Right ventricle myocardium inferior (tissue), 1 donor: ENCODE measurements at places on chromosomes 11 and 22. TPM values are rescaled to one million over a fixed set of nuclear protein-coding genes. Genes with fewer than 3 reads are reported as not detected.

The NCF4 gene
- total RNA-seq, result 9.4 TPM

The SAA4 gene
- total RNA-seq, result not detected

The FGF3 gene
- not detected for total RNA-seq

The CCDC73 gene
- total RNA-seq, result not detected

The SPDYC gene
- not detected for total RNA-seq

The TSSK2 gene
- total RNA-seq, result not detected

The P2RX6 gene
- 2.8 TPM for total RNA-seq

The C11orf97 gene
- not detected for total RNA-seq

The PLAAT4 gene
- total RNA-seq, result 36.1 TPM

The ZP1 gene
- 0.14 TPM for total RNA-seq

The RNF121 gene
- total RNA-seq, result 23.0 TPM

The MYO7A gene
- total RNA-seq, result 7.0 TPM

The GGTLC2 gene
- not detected for total RNA-seq

The LARGE2 gene
- total RNA-seq, result not detected

The TRIOBP gene
- 90.1 TPM for total RNA-seq

The MFRP gene
- total RNA-seq, result not detected

The KCNJ5 gene
- 7.5 TPM for total RNA-seq

The KRTAP5-11 gene
- total RNA-seq, result not detected

The INS gene
- not detected for total RNA-seq

The SEZ6L gene
- total RNA-seq, result 0.08 TPM

The PDGFB gene
- 19.7 TPM for total RNA-seq

The SOX10 gene
- total RNA-seq, result 1.9 TPM

The BLID gene
- total RNA-seq, result not detected

The DDX25 gene
- total RNA-seq, result not detected

The C11orf42 gene
- total RNA-seq, result not detected

The OR8G5 gene
- not detected for total RNA-seq

The MSANTD2 gene
- total RNA-seq, result 3.8 TPM

The OR10S1 gene
- total RNA-seq, result not detected

The HPX gene
- not detected for total RNA-seq

The SLC3A2 gene
- total RNA-seq, result 39.7 TPM

The GAS2L1 gene
- 24.3 TPM for total RNA-seq

The SLC22A9 gene
- total RNA-seq, result not detected

The FAM111A gene
- 12.0 TPM for total RNA-seq

The APOBEC3B gene
- total RNA-seq, result 0.78 TPM

The USH1C gene
- not detected for total RNA-seq

The OMP gene
- total RNA-seq, result not detected

The IFT27 gene
- 28.3 TPM for total RNA-seq

The CCDC34 gene
- 3.8 TPM for total RNA-seq

The GLB1L2 gene
- 0.32 TPM for total RNA-seq

The IL17REL gene
- not detected for total RNA-seq

The BTBD18 gene
- not detected for total RNA-seq

The LINC01488 gene
- 0.08 TPM for total RNA-seq

The OR4A47 gene
- total RNA-seq, result not detected

The LUZP2 gene
- not detected for total RNA-seq

The OR4D5 gene
- total RNA-seq, result not detected

The MMP13 gene
- not detected for total RNA-seq

The CDC45 gene
- total RNA-seq, result 0.76 TPM

The CCDC87 gene
- 0.27 TPM for total RNA-seq

The CKAP5 gene
- total RNA-seq, result 70.3 TPM
